ENCODE measurements at places on chromosomes 12 and 14. TPM values are rescaled to one million over a fixed set of nuclear protein-coding genes. Genes with fewer than 3 reads are reported as not detected.
A peak's percentile ranks its signal among the peaks of the same experiment; 100 is the strongest.

DNA sequence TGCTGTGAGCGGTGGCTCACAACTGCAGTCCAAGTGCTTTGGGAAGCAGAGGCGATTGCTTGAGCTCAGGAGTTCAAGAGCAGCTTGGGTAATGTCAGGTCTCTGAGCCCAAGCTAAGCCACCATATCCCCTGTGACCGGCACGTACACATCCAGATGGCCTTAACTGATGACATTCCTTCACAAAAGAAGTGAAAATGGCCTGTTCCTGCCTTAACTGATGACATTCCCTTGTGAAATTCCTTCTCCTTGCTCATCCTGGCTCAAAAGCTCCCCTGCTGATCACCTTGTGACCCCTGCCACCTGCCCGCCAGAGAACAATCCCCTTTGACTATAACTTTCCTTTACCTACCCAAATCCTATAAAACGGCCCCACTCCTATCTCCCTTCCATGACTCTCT lies 48.6 kb downstream of the SLC25A47 start:
- DNase-seq, result no peak

DNA sequence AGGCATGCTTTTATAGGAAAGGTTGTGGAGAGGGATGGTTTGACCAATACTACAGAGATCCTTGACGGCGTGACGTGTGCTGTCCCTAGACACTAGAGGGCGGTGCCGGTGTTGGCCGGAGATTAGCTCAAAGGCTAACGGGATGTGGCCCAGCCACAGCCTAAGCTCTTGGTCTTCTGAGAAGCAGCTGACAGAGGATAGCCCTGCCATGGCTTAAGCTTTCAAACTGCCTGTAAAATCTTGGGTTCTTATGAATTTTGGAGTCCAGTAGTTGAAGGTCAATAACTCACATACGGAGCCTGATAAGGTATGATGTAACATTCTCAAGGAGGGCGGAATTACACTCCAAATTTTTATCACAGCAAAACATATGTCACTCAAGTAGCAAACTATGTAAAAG lies 515.7 kb upstream of the ATXN7L3B start:
- no peak for DNase-seq

- DNase-seq, result no peak
Observed at GRCh38 chr12:131637986-131638385, 72.9 kb upstream of the SFSWAP start.

GRCh38 chr12:132506328-132507160 lies 16.6 kb downstream of the FBRSL1 start:
- DNase-seq, result peak; percentile 68

GRCh38 chr12:76256321-76256720 lies 91.9 kb downstream of the BBS10 start:
- no peak for DNase-seq

LRRC10 gene
- not detected for total RNA-seq
